ENCODE measurements at places on chromosomes 16 and 17. TPM values are rescaled to one million over a fixed set of nuclear protein-coding genes. Genes with fewer than 3 reads are reported as not detected.

GRCh38 chr17:82350182-82351030, 8.6 kb upstream of the TEX19 start:
- no peak for DNase-seq

DNA sequence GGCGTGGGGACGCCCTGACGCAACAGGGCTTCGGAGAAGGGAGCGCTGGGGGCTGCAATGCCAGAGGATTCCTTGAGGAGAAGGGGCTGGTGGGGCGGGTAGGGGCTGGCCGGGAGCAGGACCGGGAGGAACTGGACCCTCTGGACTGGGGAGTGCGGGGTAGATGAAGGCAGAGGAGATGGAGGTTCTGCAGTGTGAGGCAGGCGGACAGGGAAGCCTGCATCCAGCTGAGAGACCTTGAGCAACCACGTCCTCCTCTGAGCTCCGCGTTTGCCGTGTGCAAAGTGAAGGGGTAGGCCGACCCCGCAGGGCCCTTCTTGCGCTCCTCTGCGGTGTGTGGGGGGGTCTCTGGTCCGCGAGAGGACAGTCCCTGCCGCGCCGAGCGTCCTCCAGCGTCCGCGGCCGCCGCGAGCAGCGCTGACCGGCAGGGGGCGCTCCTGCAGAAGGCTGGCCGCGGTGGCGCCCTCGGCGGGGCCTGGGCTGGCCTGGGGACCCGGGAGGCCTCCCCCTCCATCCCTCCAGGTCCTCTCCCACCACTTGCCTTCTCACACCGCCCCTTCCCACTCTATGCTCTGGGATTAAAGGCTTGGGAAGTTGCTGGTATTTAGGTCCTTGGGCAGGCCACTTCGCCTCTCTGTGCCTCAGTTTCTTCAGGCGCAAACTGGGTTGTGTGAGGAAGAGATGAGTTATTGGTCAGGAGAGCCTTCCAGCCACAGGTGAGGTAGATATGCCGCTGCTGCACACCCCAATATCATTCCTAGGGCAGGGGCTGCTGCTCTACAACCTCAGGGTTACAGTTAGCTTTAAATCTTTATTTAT, 9.6 kb upstream of the WNT9B start:
- peak; percentile 58 for DNase-seq

Gene TMEM220
- 4.4 TPM for total RNA-seq

DNA sequence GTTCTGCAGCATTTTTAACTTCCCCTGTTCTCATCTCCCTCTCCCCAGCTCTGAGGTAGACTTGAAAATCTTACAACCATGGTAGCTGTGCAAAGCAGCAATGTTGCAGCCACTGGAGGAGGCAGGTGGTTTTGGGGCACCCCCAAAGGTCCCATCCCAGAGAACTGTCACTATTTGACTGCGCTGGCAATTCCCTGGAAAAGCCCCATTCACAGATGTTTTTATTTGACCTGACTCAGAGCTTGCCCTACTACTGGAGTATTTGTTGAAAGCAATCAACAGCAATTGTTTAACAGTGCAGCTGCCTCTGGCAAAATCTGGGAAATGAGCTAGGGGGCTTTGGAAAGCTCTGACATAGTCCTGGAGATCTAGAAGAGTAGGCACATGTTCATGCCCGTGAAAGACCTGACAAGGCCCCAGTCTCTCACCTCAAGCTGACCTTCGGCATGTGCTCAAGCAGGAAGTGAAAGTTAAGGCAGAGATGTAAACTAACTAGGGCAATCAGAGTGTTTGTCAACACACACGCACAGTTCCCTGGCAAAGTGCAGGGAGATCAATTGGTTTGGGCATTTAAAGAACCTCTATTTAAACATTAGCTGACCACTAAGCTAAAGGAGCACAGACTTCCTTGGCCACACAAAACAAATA, 19.7 kb upstream of the PIK3R5 start:
- DNase-seq: no peak

Gene PIRT
- total RNA-seq: not detected

- DNase-seq: no peak
These were observed 674.7 kb upstream of the SALL1 start for GRCh38 chr16:51825779-51826178.

- DNase-seq: no peak
These were observed 16.5 kb upstream of the ZFHX3 start for GRCh38 chr16:73064212-73064993.

DNA sequence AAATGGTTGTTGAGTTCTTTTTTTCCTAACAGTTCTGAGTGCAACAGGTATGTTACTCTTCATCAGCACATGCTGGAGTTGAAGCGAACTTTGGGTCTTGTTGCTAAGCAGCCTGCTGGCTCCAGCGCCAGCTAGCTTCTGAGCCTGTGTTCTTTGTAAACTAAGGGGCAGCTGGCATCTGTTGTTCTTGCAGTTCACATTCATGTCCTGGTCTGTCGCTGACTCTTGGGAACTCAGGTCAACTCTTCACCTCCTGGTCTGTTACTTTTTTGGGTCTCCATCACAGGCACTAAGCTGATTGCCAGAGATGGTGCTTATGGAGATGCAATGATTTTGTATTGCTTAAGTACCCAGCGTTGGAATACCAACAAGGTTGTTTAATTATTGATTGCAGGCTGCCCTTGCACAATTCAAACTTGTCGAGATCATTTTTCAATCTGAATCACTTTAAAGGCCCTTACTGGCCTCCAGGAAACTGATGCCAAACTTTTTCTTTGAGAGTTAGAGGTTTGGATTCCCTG, 40.9 kb downstream of the USP10 start:
- no peak for DNase-seq

- no peak for DNase-seq
These were observed 21.1 kb upstream of the NSMCE1 start for GRCh38 chr16:27289669-27290068.

Gene MCRIP1
- 138 TPM for total RNA-seq

Gene CTF1
- 4.5 TPM for total RNA-seq

- no peak for DNase-seq
These were observed 62.5 kb upstream of the TOB1 start for GRCh38 chr17:50928646-50929045.

DNA sequence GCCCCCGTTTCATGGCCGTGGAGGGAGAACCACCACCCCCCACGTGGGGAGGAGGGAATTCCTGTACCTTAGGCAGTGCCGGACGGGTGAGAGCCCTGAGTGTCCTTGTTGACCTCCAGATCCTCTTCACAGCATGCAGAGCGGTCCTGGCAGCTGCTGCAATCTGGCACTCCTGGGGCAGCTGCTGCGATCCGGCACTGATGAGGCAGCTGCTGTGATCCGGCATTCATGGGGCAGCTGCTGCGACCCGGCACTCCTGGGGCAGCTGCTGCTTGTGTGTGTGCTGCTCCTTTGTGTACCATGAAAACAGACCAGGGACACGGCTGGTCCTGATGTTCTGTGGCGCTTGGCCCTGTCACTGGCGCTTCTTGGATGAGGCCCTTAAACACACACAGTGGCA, 12.8 kb downstream of the ZNF778 start:
- no peak for DNase-seq

DNA sequence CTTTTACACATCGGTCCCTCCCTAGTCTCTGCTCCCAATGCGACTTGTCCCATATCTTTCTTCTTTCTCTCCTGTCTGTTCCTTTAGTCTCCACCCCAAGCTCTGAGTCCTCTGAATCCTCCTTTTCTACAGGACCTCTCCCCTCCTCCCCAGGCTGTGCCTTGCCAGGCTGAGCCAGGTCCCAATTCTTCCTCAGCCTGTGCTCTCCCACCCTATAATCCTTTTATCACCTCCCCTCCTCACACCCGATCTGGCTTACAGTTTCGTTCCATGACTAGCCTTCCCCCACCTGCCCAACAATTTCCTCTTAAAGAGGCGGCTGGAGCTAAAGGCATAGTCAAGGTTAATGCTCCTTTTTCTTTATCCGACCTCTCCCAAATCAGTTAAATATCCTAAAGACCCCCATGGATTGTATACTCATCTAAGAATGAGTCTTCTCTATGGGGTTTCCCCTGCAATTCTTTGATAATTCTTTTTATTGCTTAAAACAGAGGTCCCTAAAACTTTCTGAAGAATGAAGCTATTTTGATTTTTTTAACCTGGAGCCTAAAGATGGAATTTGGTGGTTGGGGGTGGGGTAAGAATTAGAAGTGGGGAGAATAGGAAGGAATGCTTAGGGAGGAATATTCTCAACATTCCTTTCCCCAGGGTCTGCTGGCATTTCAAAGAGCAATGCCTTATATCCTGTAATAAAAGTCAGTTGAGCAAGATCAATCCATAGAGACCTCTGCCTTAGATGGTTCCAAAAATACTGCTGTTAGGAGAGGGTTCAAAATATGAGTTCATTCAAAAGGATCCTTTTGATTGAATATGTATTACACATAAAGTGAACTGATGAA, 102.8 kb downstream of the MYO1D start:
- DNase-seq: no peak

Gene SLC12A3
- total RNA-seq: not detected

Gene GALK1
- 11.2 TPM for total RNA-seq

Gene SMIM36
- not detected for total RNA-seq

GRCh38 chr16:19872179-19872863, 12.3 kb downstream of the GPRC5B start:
- DNase-seq: no peak

Gene GRAP
- not detected for total RNA-seq

DNA sequence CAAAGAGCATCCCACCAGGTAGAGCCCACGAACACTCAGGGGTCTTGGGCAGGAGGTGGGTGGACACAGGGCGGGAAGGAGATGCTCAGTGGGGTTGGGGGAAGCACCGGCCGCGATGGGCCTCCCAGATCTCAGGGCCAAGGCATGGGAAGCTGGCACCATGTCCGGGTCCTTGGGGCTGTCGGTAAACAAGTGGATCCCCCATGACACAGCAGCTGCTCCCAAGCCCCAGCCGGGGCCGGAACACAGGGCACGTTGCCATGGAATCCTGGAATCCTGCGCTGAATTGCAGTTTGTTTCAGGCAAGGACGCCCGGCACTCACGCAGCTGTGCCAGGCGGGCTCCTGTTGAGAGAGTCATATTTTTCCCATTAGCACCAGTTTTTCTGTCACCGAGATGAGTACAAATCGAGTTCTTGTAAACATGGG, 23.0 kb upstream of the CHMP6 start:
- DNase-seq: no peak

Gene CFAP97D1
- total RNA-seq: 0.07 TPM

GRCh38 chr17:45828171-45828570, 16.5 kb upstream of the SPPL2C start:
- no peak for DNase-seq

Gene WSCD1
- total RNA-seq: 11.1 TPM

Gene CD300A
- 3.9 TPM for total RNA-seq

- DNase-seq: no peak
These were observed 529.0 kb upstream of the CDH5 start for GRCh38 chr16:65837464-65837863.
